ENCODE measurements at places on chromosomes 5 and 9. TPM values are rescaled to one million over a fixed set of nuclear protein-coding genes. Genes with fewer than 3 reads are reported as not detected.

The POU5F2 gene
- total RNA-seq, result 0.24 TPM

The ZNF169 gene
- total RNA-seq, result 4.5 TPM

The COL15A1 gene
- 0.05 TPM for total RNA-seq

The CHSY3 gene
- total RNA-seq, result not detected

The GZMA gene
- 0.24 TPM for total RNA-seq

The SV2C gene
- not detected for total RNA-seq

The PCSK1 gene
- total RNA-seq, result not detected

The PCDHA10 gene
- total RNA-seq, result not detected

DNA sequence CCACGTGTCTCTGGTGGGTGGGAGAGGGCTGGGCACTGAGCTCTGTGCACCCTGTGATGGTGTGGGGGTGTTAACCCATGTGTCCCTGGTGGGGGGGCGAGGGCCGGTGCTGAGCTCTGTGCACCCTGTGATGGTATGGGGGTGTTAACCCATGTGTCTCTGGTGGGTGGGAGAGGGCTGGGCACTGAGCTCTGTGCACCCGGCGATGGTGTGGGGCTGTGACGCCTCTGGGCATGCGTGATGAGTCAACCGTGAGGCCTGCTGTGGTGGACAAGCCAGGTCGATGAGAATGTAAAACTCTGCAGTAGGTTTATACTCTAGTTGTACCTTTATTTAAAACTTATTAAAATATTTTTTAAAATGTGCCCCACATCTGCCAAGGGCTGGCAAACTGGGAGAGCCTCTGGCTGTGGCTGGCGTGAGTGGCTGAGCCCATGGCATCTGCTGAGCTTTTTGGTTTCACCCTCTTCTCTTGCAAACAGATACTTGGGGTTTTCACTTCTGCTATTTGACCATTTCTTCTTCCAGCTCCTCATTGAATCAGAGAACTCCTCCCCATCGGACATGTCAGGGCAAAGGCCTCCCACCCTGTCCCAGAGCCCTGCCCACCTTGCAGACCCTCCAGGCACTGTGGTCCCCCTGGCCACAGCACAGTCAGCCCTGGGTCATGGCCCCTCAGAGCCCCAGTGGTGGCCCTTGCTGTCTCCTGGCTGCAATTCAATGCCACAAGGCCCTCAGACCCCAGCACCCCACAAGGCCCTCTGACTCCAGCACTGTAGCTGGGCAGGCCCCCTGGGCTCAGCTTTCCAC, 18.5 kb upstream of the EXOC3 start:
- DNase-seq, result no peak

- DNase-seq, result peak; percentile 31
Measured at GRCh38 chr9:74742792-74743730, 144.7 kb downstream of the TRPM6 start.

- DNase-seq, result no peak
Measured at GRCh38 chr9:19294219-19294618, 63.7 kb downstream of the DENND4C start.

DNA sequence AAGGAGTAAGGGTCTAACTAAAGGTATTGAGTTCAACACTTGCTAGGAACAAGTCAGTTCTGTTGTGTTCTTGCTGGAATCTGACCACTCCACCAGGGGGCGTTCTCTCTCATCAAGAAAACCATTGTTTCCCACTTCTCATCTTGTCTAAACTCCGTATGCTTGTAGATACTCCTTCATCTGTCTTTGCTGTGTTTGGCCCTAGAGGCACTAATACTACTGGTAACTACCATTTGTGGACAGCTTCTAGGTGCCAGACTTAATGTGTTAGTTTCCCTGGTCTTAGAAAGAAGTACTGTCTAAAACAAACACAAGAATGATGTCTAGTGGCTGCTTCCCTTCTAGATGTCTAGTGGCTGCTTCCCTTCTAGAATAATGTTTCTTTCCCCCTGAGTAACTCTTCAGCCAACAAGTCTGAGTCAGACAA, 18.7 kb upstream of the PTPDC1 start:
- DNase-seq, result peak; percentile 86

DNA sequence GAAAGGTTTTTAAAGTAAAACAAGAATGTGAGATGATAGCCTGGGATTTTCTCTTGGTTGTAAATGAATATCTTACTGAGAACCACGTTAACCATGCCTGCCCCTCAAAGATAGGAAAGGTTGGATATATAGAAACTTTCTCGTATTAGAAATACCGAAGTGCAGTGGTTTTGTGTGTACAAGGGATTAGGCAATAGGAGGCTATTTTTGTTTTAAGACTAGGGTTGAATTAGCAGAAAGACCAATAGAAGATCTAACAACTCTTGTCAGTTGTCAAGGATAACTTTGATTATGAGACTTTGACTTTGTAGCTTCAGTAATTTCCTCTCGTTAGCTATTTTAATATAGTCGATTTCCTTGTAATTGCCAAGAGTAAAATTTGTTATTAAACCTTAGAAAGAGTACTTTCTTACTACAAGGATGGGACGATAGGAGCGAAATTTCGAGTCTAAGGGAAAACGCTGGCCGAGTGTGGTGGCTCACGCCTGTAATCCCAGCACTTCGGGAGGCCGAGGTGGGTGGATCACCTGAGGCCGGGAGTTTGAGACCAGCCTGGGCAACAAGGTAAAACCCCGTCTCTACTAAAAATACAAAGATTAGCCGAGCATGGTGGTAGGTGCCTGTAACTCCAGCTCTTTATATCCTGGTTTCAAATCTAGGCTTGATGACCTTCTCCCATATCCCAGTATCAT, 838 bp downstream of the POLK start:
- DNase-seq, result no peak

DNA sequence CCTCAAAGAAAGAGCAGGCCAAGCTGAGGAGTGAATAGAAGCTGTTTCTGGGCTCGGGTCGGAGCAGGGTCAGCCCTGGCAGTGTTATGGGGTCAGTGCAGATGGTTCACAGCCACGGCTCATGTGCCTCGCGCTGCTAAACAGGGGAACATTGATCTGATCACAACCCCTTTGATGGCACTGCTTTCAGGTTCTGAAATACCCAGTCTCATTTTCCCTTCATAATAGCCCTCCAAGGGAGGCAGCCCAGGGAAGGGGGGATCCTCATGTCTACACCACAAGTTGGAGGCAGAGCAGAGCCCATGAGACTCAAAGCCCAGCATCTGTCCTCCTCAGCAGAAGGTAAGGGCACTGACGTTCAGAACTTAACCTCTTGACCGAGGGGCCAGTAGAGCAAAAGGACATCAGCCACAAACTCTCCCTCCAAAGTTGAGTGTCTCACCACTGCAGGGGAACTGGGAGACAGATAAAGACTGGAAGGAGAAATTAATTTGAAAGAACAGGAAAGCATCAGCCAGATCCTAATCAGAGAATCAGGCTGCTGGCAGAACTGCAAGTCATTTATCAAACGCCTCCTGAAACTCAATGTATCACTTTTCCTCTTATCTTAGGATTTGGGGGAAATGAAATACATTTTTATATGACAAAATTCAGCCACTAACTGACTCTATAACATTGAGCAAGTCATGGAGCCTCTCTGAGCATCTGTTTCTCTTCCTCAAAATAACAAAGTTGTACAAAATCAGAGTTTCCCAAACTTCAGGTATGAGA, 110.6 kb downstream of the SH3TC2 start:
- DNase-seq, result no peak

DNA sequence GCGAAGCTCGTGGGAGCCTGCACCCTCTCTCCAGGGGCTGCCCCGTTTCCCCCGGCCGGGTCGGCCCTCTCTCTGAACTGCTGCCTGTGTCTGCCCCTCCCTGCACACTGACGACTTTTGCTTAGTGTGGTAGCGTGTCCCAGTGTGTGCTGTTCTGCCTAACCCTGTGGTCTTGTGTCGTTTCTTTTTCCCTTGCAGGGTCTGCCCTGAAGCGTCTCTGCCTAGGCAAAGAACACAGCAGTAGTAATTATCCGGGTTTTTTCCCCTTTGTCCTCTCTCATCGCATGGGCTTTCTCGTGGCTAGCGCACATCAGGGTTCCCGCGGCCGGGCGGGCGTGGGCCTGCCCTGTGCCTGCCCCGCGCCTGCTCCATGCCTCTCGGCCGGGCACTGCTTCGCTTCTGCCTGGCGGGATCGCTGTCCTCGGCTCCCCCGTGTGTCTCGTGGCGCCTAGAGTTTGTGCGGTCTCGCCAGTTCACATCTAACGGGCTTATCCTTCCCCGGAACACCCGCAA, 122.7 kb downstream of the WNK2 start:
- DNase-seq, result no peak

DNA sequence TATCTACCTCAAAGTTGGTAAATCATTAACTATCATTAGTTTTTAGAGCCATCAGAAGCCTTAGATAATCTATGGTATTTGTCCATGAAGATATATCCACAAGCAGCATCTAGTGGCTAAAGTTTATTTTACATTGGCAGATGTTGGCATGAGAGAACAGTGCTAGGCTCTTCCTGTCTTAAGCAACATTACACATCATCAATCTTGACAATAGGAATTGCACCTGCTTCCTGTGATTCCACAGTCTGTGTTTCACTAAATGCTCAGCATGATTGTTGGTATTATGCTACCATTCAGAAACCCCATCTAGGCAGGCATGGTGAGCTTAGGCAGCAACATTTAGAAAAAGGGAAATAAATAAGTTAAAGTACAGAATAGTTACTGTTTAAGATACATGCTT, 246.6 kb downstream of the SLCO4C1 start:
- DNase-seq, result no peak

GRCh38 chr9:113646491-113646890, 183.0 kb downstream of the RGS3 start:
- no peak for DNase-seq

- no peak for DNase-seq
Measured at GRCh38 chr5:147162740-147163139, 72.1 kb upstream of the STK32A start.

DNA sequence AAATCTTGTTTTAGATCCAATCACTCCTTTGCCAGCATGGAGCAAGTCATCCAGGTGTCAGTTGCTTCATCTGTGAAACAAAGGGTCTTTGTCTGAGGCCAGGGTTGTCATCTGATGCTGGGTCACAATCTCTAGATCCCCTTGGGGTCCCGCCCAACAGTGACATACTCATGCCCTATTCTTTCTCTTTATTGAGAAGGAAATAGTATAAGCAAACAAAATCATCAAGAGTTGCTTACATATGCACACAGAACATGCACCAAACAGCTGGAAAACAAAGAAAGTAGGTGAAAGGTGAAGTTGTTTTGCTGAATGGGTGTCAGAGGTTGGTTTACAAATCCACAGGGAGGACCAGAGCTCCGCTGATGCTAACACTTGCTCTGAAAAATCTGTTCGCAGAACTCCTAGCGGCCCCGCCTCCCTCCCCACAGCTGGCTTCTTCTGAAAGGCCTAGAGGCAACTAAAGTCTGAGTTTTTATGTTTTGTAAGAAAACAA, 106.1 kb upstream of the SLC44A1 start:
- no peak for DNase-seq

GRCh38 chr5:173282916-173283315, 45.3 kb downstream of the STC2 start:
- DNase-seq, result no peak

DNA sequence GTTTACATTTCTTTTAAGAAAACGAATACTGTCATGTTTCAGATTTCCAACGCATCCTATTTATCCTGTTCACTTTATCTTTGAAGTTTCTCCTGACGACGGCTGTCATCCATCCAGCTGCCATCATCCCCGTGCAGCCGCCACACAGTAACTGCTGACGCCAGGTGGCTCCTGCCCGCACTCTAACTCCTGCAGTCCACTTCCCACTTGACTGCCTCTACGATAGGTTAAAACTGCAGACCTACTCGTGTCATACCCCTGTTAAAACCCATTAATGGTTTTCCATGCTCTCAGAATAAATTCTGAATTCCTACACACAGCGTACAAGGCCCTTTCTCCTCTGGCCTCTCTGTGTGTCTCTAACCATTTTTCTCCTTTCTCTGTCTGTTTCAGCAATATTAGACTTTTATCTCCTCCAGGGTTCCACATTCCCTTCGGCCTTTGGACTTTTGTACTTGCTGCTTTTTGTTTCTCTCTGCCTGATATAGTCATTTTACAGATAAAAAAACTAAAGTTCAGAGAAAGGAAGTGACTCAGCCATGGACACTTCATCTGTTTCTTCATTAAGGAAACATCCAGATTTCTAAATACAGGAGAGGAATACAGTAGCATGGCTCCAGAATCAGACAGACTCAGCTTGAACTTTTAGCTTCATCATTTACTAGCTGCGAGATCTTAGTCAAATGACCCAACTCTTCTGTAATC, 84.9 kb downstream of the ADAMTS12 start:
- DNase-seq, result no peak

DNA sequence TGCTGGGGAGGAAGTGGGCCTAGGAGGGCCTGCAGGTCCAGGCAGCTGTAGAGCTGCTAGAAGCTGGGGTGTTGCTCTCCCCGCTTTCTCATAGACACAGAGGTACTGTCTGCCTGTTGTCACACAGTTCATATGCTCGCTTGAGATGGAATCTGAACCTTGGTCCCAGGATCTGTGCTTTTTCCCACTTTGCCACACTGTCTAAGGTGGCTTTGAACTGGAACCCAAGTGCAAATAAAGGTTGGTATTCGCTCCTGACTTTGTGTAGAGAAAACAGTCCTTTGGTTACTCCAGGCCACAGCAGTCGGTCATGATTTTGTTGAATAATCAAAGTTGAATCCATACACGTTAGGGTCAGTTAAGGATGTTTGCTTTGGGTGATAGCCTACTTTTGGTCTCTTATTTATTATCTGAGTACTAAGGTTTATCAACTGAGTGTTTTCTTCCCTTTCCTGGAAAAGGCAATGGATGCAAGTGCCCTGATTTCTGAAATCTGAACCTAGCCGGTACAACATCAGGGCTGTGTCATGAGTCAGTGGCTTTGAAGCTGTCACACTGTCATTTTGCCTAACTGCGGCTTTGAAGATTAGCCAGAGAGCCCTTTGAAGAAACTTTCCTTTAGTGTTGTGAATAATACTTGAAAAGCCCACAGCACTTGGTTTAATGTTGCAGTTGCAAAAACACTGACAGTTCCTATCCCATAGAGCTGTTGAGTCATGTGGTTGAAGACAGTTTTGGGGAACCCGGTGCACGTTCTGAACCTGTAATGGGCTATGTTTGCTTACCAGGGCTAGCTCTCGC, 41.3 kb downstream of the HABP4 start:
- DNase-seq, result peak; percentile 54

- no peak for DNase-seq
Measured at GRCh38 chr9:71937070-71937625, 25.7 kb downstream of the C9orf85 start.

- DNase-seq, result no peak
Measured at GRCh38 chr5:78706825-78707224, 58.3 kb upstream of the LHFPL2 start.

Measured in activated naive CD4-positive, alpha-beta T cell treated with anti-CD3 and anti-CD28 coated beads for 36 hours (primary cell).